ENCODE measurements at places on chromosomes 4 and X. TPM values are rescaled to one million over a fixed set of nuclear protein-coding genes. Genes with fewer than 3 reads are reported as not detected.

- no peak for DNase-seq
These were observed 76.3 kb downstream of the SLC10A7 start for GRCh38 chr4:146445198-146446150.

DNA sequence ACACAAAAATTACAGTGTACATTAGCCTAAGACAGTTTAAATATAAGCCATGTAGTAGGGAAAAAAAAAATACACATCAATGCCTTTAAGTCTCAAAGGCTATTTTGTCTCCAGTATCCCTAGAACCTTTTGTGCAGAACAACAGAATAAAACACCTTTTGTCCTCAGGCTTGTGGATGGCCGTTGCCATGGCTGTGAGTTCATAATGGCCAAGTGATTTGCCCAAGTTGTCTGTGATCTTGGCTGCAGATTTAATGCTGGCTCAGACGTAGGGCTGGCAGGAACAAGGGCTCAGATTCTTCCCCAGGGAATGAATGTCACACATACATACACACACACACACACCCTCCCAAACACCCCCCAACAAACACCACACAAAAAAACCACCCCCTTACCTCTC lies 25.3 kb downstream of the GPM6B start:
- DNase-seq = peak; percentile 45

- no peak for DNase-seq
These were observed 22.3 kb downstream of the TMEM31 start for GRCh38 chrX:103733017-103733416.

DNA sequence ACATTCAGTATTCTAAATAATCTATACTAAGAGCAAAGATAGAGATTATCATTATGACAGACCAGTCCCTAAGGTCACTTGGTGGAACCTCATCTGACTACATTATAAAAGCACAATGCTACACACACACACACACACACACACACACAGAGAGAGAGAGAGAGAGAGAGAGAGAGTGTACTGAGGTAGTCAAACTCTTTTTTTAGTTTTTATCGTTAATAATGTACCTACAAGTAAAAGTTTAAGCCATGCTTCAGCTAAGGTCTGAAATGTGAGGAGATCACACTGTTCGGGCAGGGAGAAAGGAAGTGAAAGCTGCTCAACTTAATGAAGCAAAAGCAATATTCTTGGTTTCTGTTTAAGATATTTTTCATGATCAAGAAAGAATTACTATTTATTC lies 75.8 kb upstream of the CCDC160 start:
- DNase-seq = no peak

GRCh38 chr4:121814756-121815155 lies 8.9 kb downstream of the CCNA2 start:
- no peak for DNase-seq

GRCh38 chrX:17621566-17622270 lies 115.6 kb upstream of the SCML1 start:
- DNase-seq = no peak

The DCTD gene
- total RNA-seq = 122 TPM

The TRAM1L1 gene
- 0.92 TPM for total RNA-seq

The IL9R gene
- total RNA-seq = not detected

All from G401 (cell line).